ENCODE measurements at places on chromosomes 7 and 10. TPM values are rescaled to one million over a fixed set of nuclear protein-coding genes. Genes with fewer than 3 reads are reported as not detected.

Gene PRPS1L1
- total RNA-seq, result not detected

Gene CPN1
- not detected for total RNA-seq

Gene POM121
- total RNA-seq, result 65.9 TPM

Gene KCND2
- not detected for total RNA-seq

Gene GPR15LG
- not detected for total RNA-seq

Gene ARMC3
- not detected for total RNA-seq

Gene CRYGN
- total RNA-seq, result 0.39 TPM

Gene IGFBP1
- not detected for total RNA-seq

Gene RBM20
- total RNA-seq, result 0.93 TPM

Gene FOXP2
- not detected for total RNA-seq

Gene RPP38
- total RNA-seq, result 15.5 TPM

Gene FBXO24
- total RNA-seq, result 3.6 TPM

Gene PTPN20
- total RNA-seq, result 2.7 TPM

Gene VSTM4
- total RNA-seq, result not detected

Gene ITIH5
- not detected for total RNA-seq

Gene COL28A1
- total RNA-seq, result 0.91 TPM

Gene C7orf57
- total RNA-seq, result not detected

Gene NACAD
- total RNA-seq, result 0.13 TPM

Gene NPTX2
- not detected for total RNA-seq

Gene SYT15
- 1.9 TPM for total RNA-seq

Gene SFTPA2
- not detected for total RNA-seq

Gene TEX47
- not detected for total RNA-seq

All from naive thymus-derived CD8-positive, alpha-beta T cell (primary cell).